ENCODE measurements at places on chromosomes 13 and 19.

- DNase-seq = no peak
These were observed 121.7 kb downstream of the POSTN start for GRCh38 chr13:37476874-37477273.

DNA sequence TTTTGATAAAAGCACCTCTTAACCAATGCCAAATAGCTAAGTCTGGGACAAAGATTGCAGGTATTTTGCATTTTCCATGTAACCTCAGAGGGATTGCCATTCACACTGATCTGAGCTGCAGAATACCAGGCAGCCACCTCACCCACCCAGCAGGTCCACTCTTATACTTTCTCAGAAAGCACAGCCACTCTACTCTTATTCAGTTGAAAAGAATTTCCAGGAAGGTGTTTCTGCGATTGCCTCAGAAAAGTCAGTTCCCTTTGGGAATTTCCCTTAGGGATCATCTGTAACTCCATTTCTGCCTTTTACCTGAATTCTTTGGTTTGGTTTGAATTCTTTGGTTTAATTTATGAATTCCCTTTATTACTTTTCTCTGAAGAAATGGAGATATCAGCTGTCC lies 904 bp upstream of the ALOX5AP start:
- DNase-seq = no peak

DNA sequence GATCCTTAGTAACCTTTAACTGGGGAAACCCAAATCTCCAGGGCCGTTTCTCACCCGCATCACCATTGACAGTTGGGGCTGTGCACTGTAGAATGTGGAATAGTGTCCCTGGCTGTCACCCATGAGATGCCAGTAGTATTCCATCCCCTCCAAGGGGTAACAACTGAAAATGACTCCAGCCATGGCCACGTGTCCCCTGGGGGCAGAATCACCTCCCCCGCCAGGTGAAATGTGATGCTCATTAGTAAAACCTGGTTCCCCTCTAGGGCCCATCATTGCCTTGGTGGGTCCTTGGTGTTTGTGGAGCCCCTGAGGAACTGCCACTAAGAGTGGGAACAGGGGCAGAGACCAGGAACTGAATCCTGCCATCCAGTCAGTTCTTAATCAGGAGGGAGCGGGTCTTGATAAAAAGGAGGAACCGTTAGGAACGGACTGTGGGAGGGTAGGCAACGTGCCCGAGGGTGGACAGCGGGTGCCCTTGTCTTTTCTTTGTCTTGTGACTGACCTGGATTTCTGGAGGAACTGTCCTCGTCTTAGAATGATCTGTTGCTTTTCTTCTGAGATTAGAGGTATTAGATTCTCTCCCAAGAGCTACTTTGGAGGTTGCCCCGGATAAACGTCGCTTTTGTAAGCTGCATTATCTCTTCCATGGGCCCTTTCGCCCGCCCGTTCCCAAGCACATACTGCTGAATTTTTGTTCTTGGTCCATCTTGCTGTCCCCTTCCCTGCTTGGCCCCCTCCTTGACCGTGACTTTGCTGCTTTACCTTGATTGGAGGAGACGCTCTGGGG lies 3.5 kb downstream of the MYO9B start:
- no peak for DNase-seq

DNA sequence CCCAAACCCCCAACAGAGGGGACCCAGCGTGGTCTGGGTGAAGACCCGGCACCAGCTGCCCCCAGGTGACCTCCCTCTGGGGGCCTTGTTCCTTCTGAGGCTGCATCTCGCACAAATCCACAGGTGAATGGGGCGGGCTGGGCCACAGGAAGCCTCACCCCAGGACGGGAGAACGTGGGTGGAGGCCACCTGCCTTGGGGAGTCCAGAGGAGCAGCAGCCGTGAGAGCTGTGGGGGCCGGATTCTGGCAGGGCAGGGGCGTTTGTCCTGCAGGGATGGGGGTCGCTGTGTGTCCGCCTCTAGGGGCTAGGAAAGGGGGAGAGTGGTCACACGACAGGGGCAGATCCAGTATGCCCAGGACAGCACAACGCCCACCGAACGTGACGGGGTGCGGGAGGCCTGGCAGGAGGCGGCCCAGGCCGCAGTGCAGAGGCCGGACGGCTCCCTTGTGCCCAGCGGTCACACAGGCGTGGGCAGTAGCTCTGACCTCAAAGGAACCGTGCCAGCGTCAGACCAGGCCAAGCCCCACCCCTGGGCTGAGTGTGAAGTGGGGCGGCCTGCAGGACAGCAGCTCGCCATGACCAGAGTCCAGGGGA lies 6.7 kb downstream of the POLR2E start:
- no peak for DNase-seq

DNA sequence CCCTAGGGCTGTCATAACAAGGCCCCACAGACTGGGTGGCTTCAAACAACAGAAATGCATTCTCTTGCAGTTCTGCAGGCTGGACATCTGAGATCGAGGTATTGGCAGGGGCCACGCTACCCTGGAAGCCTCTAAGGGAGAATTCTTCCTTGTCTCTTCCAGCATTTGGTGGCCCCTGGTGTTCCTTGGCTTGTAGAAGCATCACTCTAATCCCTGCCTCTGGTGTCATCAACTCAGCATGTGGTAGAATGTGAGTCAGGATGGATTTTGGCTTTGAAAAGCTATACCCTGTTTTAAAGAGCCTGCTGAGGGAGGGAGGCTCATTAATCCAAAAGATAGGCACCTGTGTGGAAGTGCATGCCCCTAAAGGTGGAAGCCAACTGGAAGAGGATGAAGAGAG lies 7.9 kb upstream of the GGACT start:
- DNase-seq = no peak

DNA sequence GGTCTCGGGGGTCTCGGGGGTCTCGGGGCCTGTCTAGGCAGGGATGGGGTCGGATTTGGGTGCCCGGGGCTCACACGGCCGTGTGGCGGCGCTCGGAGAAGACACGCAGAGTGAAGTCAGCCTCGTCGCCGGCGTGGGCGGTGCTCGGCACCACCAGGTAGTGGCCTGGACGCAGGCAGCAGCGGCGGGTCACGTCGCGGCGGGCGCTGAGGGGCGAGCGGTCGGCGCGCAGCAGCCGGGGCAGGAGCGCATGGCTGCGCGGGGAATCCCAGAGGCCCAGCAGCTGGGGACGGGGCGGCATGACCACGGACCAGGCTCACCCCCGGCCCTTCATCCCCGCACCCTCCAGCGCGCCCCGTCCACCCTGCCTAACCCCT lies 8.2 kb downstream of the CAPN12 start:
- no peak for DNase-seq

- no peak for DNase-seq
These were observed 4.1 kb downstream of the SLC17A7 start for GRCh38 chr19:49437231-49437630.

DNA sequence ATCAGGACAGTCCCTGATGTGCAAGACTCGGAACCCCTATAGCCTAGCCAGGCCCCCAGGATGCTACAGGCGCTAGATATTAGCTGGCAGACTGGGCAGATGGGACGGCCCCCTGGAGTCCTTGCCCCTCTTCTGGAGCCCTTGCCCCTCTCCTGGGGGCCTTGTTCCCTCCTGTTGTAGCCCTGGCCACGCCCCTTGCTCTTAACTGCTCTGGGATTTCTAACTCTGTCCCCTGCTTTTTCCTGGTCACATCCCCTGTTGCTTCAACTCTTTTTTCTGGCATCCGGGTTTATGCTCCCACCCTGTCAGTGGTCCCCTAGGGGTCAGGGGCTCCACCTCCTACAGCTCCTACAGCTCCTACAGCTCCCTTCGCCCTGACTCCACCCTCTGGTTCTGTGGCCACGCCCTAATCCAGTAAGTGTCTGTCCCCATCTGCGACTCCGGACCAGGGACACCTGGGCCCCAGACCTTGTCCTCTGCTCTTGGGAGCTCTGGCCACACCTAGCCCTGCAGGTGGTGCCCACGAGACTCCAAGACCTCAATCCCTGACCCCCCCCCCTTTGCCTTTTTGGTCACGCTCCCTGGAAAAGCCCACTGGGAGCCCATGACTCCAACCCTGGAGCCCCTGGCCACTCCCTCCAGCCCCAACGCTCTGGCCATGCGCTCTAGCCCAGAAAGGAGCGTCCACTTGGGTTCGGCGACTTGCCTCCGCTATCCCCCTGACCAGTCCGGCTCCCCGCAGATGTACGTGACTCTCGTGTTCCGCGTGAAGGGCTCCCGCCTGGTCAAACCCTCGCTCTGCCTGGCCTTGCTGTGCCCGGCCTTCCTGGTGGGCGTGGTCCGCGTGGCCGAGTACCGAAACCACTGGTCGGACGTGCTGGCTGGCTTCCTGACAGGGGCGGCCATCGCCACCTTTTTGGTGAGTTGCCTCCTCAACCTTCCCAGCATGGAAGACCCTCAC lies 6.8 kb downstream of the PLPPR2 start:
- no peak for DNase-seq

- DNase-seq = peak; percentile 53
These were observed 8.2 kb upstream of the SUCLA2 start for GRCh38 chr13:48009284-48009683.

GRCh38 chr19:16628984-16629691 lies 1.1 kb upstream of the MED26 start:
- DNase-seq = peak; percentile 39

GRCh38 chr19:47124937-47125668 lies 5.5 kb upstream of the SAE1 start:
- peak; percentile 82 for DNase-seq

- DNase-seq = peak; percentile 50
These were observed 483.2 kb downstream of the DIAPH3 start for GRCh38 chr13:59680429-59681024.

- no peak for DNase-seq
These were observed 533 bp upstream of the DCAF15 start for GRCh38 chr19:13951799-13952153.

DNA sequence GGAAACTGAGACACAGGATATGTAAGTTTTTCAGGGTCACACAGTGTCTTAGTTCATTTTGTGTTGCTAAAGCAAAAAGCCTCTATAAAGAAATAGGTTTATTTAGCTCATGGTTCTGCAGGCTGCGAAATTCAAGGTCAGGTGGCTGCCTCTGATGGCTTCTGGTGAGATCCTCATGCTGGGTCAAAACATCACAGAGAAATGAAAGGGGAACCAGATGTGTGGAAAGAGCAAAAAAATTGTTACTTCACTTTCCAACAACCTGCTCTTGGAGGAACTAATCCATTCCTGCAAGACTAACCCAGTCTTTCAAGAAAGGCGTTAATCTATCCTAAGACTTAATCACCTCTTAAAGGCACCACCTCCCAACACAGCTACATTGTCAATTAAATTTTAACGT lies 64.2 kb upstream of the UBL3 start:
- DNase-seq = no peak

DNA sequence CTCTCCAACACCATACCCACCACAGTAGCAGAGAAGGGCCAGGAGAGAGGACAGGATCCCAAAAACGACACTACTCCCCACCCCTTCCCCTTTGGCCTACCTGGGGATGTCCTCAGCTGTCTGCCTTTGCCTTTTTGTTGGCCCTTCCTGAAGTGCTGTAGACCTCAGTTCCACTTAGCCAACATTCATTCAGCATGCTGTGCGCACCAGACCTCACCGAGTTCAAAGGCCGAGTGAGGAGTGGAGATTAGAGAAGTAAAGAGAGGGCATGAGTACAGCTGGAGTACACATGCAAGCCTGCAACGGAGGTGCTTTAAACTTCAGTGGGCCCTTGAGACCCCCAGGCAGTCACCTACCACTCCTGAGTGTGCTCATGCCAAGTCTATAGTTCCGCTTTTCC lies 99.0 kb downstream of the TEX26 start:
- DNase-seq = no peak

- no peak for DNase-seq
These were observed 289.9 kb downstream of the DIAPH3 start for GRCh38 chr13:59873856-59874255.

- DNase-seq = no peak
These were observed 3.2 kb downstream of the WBP4 start for GRCh38 chr13:41064493-41064892.

GRCh38 chr19:12145348-12145747 lies 5.2 kb upstream of the ZNF20 start:
- DNase-seq = no peak

- DNase-seq = peak; percentile 36
These were observed 138.1 kb downstream of the LACC1 start for GRCh38 chr13:44017756-44018309.

- DNase-seq = no peak
These were observed 263.9 kb downstream of the MZT1 start for GRCh38 chr13:72463561-72463960.

- DNase-seq = no peak
These were observed 100.8 kb downstream of the TUBGCP3 start for GRCh38 chr13:112487127-112487517.

DNA sequence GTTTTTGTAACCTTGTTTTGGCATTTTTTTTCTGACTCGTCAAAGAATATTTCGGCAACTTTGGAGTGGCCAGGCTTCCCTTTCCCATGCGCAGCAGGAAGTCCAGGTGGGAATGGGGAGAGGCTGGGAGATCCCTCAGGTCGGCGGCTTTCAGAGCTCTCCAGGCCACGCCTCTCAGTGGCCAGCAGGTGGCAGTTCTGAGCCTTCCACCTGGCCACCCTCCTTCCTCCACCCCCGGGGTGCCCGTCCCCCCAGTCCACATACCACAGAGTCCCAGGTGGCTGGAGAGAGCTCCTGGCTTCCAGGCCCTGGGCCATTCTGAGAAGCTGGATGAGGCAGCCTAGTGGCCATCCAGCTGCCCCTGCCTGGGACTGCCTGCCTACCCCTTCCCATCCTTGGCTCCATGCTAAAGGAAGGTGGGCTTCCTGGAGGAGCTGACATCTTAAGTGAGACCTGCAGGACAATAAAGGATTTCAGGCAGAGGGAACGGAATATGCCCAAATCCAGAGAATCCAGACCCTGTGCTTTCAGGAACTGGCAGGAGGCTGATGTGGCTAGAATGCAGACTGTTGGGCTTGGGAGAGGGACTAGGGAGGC lies 46.3 kb downstream of the CCNE1 start:
- peak; percentile 39 for DNase-seq

- DNase-seq = no peak
These were observed 539 bp upstream of the ZNF667 start for GRCh38 chr19:56477429-56478338.

DNA sequence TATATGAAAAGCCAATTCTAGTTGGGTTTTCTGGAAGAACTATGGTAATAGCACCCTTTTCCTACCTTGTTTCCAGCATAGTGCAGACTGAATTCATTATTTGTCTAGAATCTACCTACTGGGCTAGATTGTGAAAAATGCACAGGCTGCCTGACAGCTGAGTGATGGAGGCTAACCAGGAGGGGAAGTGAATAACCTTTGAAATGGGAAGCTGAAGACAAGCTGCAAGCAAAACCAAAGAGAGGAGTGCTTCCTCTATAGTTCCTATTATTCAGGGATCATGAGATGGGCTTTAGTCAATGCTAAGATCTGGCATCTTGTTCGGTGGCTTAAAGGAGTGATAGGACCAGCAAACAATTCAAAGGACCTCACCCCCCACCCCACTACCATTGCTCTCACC lies 26.9 kb downstream of the MZT1 start:
- peak; percentile 42 for DNase-seq

All from KBM-7 (cell line).